Esophagus squamous epithelium (tissue), 5 donors: ENCODE measurements at places on chromosomes 16 and 17. TPM values are rescaled to one million over a fixed set of nuclear protein-coding genes. Genes with fewer than 3 reads are reported as not detected.

VASN gene
- total RNA-seq = 12.2 TPM

HAS3 gene
- total RNA-seq = 103 TPM

CTRB2 gene
- total RNA-seq = not detected

CAVIN1 gene
- total RNA-seq = 210 TPM

CEP295NL gene
- total RNA-seq = 0.88 TPM
